ENCODE measurements at places on chromosomes 6 and 20.

GRCh38 chr6:25735261-25735660 lies 19.3 kb upstream of the SLC17A4 start:
- no peak for DNase-seq

DNA sequence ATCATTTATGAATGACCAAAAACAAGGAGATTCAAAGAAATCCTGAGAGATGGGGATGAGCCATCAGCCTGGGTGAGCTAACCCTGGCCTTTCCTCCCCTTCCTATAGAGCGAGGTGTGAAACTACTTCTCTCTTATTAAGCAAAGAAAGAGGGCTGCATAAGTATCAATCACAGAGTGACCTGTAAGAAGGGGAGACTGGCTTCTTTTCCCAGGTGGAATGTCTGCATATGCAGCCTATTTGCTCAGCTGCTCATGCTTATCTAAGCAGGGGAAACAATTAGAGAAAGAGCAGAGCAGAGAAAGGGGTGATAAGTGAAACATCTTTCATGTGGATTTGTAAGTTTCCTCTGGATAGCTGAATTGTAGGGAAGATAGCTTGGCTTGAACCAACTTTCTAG lies 160.0 kb downstream of the PKHD1 start:
- DNase-seq, result no peak

GRCh38 chr6:96963809-96964208 lies 39.3 kb downstream of the KLHL32 start:
- DNase-seq, result no peak

DNA sequence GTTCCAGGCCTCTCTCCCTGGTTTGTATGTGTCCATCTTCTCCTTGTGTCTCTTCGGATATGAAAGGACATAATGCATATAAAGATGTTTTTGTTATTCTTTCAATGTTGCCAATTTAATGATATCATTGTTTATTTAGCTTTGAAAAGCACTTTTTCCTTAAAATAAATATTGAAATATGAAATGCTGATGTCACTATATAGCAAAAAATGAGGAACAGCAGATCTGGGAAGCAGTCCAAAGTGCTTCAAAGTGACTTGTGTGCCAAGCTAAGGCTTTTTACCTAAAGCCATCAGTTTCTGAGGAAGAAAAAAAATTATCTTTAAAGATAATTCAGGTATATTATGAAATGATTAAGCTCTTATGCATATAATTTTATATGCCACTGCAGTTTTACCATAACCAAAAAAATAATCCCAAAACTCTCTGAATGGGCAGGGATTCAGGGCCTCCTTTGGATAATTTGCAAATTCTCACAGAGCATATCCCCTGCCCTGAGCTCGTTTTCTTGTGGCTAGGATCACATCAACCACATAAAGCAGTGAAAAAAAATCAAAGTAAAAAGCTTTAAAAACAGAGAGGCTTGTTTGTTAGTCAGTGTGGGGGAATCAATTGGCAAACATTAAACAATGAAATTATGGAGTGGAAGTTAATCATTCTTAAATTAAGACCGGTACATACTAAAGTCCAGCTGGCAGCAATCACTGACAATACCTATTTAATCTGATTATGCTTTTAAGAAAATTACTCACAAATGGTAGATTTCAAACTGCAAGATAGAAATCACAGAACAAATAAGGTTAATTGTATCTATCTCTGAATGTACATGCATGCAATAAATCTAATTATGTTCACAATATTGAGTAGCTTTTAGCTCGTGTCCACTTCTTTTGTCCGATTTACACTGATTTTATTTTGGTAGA lies 1027.9 kb upstream of the ADGRB3 start:
- DNase-seq, result no peak

Data from CD4-positive, alpha-beta T cell treated with Interleukin-6 at 100 ng/mL for 8 hours (primary cell).